ENCODE measurements at places on chromosomes 12 and 14.

DNA sequence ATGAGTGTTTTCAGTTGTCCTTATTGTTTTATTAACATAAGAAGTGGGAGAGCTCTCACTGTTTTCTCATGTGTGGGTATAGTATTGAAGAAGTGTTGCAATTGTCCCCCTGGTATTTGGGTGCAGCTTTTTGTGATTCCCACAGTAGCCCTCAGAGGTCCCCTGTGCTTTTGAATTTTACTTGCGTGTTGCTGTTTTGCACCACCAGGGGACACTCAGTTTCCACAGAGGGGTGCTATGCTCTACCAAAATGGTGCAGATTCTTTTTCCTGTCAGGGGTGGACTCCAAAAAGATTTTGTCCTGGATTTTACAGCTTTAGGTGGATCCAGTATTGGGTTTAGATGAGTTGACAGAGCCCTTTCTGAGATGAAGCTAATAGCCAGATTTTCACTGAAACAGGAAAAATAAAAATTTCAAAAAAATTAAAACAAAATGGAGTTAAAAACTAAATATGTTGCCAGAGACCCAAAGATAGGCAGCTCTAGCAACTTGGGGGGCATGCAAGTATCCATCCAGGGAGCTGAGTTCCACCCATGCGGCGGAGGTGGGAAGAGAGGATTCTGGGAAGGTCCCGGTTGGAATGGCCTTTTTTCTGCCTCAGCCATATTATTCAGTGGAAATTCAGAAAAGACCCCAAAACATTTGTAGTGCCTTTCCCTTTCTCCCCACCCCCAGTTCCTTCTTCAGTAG, 50.2 kb downstream of the TTLL5 start:
- peak; percentile 42 for DNase-seq

- no peak for DNase-seq
These were observed 177.7 kb downstream of the CCDC91 start for GRCh38 chr12:28367993-28368392.

GRCh38 chr12:112303004-112303403, 79.2 kb downstream of the HECTD4 start:
- no peak for DNase-seq

DNA sequence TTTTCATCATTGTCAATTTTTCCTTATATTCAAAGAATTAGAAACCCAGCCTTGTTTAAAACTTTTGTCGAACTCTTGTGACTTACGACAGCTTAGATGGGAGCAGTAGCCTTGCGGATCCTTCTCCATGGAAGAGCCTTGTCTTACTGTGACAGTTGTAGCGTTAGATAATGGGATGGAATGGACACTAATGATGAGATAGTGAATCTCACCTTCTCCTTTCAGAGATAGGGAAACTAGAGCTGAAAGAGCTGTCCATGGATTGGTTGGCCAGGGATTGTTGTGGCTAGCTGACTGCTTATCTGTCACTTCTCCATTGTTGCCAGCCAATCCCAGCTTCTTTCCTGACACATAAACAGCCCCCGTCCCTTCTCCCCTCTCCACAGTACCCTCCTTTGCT, 59.4 kb downstream of the BHLHE41 start:
- DNase-seq: no peak

- DNase-seq: no peak
These were observed 10.6 kb downstream of the SDS start for GRCh38 chr12:113392988-113393579.

- DNase-seq: peak; percentile 65
These were observed 25.7 kb downstream of the METTL25 start for GRCh38 chr12:82383930-82384552.

DNA sequence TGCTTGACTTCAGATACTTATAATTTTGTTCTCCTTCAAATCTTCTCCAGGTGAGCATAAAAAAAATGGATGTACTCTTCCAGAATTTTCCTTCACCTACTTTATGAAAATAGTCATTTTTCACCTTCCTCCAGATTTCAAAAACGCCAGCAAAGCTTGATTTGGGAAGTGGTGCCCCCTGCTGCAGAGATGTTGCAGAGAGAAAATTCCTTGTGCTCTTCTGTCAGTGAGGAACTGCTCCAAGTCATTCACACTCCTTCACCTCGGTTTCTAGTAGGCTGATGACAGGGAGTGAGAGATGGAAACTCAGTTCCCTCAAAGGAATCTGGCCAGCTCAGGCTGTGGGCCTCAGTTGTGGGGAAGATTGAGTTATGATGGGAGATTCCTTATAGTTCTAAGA, 24.2 kb upstream of the RNASE3 start:
- DNase-seq: no peak

- DNase-seq: no peak
These were observed 7.3 kb downstream of the ULK1 start for GRCh38 chr12:131901431-131902331.

DNA sequence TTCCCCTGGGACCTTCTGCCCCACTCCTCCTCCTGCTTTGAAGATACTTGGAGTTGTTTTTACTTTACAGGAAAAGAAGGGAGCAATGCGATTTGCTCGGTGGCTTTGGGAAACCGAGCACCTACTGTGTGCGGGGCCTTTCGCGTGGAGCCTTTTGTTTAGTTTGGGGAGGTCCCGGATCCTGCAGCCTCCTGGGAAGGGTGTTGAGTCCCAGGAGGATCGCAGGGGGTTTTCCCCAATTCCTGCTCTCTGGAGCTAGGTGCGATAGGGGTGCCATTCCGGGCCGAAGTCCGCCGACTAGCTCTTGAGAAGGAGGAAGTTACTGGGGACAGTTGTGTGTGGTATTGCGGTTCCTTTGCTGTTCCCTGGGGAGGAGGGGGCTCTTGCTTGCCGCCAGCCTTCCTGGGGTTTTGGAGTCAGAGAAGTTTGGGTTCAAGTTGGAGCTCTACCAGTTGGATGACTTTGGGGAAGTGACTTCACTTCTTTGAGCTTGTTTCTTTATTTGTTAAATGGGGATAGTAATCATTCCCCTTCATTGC, 1.1 kb downstream of the BRI3BP start:
- DNase-seq: no peak

DNA sequence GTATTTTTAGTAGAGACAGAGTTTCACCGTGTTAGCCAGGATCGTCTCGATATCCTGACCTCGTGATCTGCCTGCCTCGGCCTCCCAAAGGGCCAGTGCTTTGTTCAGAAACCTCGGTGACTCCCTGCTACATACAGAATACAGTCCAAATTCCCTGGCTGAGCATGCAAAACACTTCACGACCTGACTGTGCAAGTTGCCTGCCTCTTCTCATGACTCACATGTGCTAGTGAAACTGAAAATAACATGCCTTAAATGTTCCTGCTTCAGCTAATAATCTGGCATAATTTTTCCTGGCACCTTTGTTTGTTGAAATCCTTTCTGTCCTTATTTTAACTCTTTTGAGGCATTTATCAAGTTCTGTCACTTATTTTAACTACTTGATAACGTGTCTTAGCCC, 8.2 kb downstream of the DMAC2L start:
- no peak for DNase-seq

DNA sequence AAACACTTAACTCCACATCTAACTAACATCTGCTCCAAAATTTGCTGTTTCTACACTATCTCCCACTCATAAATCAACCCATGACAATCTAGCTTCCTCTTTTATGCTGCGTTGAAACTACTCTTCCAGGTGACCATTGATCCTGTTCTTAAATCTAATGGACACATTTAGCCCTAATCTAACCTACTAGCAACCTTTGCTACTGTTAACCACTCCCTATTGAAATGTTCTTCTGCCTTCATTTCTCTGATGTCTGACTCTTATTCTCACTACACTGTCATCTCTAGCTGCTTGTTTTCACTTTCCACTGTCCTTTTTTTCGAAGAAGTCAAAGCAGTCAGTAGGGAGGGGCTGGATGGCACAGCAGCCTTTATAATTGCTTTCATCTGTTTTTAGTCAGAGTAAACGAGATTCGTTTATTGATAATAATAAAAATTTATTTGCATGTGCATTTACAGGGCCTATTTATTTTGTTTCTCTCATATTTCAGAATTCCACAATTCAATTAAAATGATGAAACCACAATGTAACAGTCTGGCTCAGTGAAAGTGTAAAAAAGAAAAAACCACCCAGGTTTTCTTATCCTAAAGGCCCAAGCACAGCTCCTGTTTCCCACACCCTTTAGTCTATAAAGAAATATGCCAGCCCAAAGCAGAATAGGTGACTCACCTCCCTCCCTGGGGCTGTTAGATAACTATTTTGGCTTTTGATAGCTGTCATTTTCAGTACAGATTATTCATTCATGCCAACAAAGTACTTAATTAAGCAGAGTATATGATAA, 44.9 kb downstream of the ATP2B1 start:
- no peak for DNase-seq

GRCh38 chr14:67313153-67313552, 46.5 kb downstream of the ATP6V1D start:
- DNase-seq: peak; percentile 38

- peak; percentile 52 for DNase-seq
These were observed 48.3 kb downstream of the TTLL5 start for GRCh38 chr14:75709207-75709812.

DNA sequence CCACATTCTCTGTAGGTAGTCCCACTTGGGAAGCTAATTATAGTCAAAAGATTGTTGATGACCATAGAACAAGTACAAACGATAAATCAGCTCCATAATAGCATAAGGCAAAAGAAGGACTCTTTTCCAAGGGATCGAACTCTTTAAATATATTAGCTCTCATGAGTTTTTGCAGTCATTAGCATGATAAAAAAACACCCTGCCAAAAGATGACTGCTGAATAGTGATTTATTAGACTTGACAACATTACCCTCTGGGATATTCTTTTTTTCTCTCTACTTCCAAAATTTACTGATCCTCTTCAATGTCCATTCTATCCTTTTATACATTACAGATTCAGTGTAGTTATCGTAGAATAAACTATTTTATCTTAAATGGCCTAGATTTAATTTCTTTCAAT, 14.2 kb downstream of the EPYC start:
- DNase-seq: no peak
